PC-3 (cell line): ENCODE measurements at places on chromosomes 4 and X.

DNA sequence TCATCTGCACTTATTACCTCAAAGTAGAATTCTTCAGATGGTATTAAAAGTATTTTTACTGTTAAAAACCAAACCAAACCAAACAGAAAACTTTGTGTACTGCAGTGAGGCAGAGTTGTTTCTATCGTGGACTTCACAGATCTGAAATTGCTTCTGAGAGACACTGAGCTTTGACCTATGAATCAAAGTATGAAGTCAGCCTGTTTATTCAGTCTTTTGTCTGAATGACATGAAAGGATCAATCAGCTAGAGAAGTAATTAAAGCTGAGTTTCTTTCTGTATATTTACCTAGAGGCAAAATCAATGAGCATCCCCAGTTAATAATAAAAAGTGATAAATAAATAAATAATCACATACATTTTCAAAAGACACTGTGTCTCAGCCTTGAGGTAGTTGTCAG is 2121.0 kb downstream of the PCDH7 start:
- no peak for DNase-seq

DNA sequence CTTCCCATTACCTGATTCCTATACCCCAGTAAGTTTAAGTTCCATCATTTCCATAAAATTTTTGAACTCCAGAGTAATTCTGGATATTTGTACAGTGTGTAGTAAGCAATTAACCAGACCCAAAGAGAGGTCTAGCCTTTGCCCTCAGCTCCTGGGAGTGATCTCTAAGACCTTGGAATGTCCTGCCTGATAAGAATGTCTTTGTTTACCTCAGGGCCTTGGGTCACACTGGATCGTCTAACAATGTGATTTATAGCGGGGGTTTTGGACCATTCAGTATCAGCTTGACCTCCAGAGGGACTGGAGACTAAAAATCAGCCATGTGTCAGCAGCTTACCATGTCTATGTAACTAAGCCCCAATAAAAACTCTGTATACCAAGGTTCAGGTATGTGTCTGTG is 330.9 kb upstream of the PPP1R2C start:
- DNase-seq: no peak

DNA sequence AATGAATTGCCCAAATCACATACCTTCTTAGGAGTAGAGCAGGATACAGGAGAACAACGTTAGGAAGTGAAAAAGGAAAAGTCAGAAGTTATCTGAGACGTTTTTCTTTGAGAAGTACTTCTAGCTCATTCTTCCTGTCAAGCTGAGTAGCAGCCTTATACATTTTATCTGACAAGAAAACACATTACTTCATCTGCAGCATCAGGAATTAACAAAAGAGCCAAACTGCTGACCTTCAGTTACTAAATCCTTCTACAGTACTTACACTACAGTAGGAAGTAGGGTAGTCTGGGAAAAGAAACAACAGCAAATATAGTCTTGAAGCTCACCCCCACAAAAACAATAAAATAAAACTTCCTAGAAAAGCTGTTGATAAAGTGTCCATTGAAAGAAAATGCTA is 57.0 kb downstream of the ATP11C start:
- no peak for DNase-seq

DNA sequence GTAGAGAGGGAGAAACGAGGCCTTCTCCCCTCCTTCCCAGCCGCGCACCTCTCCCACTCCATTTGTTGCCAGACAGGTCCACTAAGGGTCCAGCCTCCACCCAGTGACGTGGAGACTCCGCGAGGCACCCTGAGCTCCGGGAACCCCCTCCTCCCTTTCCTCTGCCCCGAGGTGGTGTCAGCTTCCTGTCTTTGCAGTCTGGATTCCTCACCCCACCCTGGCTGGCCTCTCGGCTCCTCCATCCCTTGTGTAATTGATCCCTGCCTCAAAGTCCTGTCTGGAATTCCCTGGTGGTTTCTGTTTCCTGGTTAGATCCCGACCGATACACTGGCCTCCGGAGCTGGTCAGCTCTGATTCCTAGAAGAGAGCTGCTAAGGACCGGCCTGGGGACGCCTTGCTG is 105.9 kb upstream of the SCOC start:
- no peak for DNase-seq

- DNase-seq: peak; percentile 75
These were observed 230.2 kb downstream of the CLCN4 start for GRCh38 chrX:10387011-10387410.

GRCh38 chr4:112726041-112726440 is 89.1 kb downstream of the LARP7 start:
- DNase-seq: peak; percentile 49

DNA sequence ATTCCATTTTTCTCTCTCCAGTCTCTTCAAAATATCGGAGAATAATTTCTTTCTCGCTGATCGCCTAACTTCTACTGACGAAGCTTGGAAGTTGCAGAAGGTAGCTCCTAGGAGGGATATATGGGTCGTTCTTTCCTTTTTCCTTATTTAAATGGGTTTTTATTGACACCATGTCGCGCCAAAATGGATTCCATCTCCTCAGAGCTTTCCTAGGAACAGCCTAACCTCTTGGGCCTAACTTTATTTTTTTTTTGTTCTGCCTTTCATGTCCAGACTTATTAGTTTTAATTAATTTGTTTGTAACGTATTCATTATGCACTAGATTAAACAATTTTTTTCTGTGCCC is 359.4 kb upstream of the ZCCHC13 start:
- DNase-seq: no peak

GRCh38 chr4:171718069-171718468 is 95.1 kb upstream of the GALNTL6 start:
- DNase-seq: no peak

DNA sequence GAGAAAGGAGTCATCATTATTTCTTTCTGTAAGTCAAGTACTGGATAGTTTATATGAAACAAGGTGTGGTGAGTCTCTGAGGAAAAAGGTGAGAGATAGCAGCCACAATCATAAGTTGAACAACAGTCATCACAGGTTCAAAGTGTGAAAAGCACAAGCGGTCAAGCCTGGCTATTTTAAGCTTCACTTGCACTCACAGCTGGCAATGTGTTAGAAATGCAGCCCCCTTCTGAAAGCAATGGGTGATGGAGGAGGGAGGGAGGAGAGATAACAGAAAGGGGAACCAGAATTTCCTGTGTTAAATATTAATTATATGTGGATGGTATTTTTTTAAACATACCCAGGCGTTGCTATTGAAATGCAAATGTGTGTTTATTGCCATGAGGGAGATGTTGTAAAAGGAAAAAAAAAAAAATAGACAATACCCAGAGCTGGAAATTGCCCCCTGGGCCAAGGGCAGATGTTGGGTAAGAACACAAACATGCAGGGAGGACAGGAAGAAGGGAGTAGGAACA is 26.9 kb upstream of the BMP3 start:
- no peak for DNase-seq

GRCh38 chrX:129717892-129718291 is 20.9 kb upstream of the XPNPEP2 start:
- DNase-seq: peak; percentile 49

GRCh38 chrX:148416142-148416541 is 84.3 kb upstream of the AFF2 start:
- no peak for DNase-seq

- DNase-seq: no peak
These were observed 2.4 kb downstream of the HADH start for GRCh38 chr4:107991945-107992630.

DNA sequence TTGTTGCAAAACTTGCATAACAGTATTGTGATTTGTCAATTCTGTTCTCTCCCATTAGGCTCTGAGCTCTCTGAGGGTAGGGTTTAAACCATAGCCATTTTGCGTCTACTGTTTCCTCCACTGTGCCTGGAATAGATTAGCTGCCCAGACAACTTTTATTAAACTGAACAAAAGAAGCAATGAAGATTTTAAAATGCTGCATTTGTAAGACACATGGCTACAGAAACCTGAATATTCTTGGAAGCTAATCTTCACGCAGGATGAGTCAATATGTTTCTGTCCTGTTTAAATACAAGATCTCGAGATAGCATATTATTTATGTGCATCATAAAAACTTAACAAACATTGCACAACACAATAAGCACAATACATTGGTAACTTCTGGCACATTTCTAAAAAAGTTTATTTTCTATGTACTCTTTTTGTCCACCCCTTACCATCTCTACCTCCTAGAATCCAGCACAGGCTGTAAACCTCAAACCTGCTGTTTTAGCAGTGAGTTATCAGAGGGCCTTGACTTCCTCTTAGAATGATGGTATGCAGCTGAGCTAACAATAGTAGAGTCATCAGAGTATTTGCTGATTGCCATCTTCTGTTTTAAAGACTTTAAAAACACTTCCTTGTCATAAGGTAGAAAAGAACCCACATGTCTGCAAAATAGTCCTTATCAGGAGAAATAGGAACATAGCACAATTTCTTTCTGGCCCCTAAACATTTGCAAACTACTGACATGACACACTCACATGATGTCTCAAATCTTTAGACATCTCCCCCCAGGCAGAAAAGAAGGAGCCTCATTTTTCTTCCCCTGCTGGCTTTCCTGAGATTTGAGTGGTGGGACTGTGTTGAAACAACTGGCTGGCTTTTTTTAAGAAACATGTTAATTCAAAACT is 10.6 kb upstream of the CCNG2 start:
- DNase-seq: peak; percentile 77

- DNase-seq: no peak
These were observed 6.6 kb downstream of the HCCS start for GRCh38 chrX:11117745-11118144.

DNA sequence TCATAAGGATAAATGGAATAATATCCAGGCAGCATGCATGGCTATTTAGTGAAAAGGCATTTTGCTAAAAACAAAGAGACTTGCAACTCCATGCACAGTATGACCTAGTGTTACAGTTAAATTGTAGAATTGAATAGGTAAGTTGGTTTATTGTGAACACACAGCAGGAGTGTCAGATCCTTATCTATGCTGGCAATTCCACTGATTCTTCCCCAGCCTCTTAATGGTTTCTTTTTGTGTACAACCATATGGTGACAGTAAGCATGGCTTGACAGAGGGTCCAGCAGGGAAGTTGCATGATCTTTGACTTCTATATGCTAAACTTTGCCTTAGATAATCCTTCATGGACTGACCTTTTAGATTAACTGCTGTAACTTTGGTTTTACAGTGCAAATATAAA is 936.6 kb upstream of the EPHA5 start:
- no peak for DNase-seq

GRCh38 chr4:73533515-73534422 is 52.2 kb downstream of the AFM start:
- DNase-seq: peak; percentile 23

- no peak for DNase-seq
These were observed 134.4 kb upstream of the JADE1 start for GRCh38 chr4:128675083-128675482.

- DNase-seq: no peak
These were observed 176.0 kb downstream of the APBB2 start for GRCh38 chr4:41038304-41038703.

DNA sequence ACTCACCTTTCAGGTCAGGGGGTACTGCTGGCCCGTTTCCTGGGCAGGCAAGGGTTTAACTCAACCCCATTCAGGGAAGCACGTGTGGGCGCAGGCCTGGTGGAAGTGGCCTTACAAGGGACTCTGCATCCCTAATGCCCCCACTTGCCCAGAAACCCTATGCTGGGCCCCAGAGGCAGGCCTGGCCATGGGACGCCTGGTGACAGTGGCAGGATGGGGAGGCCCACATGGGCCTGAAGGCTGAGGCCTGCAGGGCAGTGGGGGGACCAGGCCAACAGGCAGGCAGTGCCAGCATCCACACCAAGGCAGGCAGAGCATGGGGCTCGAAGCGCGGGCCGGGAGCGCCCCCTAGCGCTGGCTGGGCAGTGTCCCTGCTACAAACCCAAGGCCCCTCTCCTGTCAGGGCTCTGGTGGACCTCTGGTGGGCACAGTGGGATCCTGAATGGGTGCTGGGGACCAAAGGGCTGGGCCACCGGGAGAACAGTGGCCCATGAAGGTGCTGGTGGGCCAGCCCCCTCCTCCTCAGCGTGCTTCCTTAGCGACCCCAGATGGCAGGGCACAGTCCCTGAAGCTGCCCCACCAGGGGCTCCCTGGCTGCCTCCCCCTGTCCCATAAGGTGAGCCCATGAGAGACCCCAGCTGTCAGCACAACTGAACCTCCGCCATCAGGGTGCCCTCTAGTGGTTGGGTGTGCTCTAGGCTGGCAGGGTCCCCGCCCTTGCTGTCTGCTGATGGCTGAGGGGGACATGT is 16.8 kb downstream of the FGFR3 start:
- DNase-seq: peak; percentile 48

GRCh38 chr4:173282256-173282562 is 51.9 kb downstream of the HMGB2 start:
- no peak for DNase-seq

- no peak for DNase-seq
These were observed 28.1 kb downstream of the MANBA start for GRCh38 chr4:102732678-102733077.

DNA sequence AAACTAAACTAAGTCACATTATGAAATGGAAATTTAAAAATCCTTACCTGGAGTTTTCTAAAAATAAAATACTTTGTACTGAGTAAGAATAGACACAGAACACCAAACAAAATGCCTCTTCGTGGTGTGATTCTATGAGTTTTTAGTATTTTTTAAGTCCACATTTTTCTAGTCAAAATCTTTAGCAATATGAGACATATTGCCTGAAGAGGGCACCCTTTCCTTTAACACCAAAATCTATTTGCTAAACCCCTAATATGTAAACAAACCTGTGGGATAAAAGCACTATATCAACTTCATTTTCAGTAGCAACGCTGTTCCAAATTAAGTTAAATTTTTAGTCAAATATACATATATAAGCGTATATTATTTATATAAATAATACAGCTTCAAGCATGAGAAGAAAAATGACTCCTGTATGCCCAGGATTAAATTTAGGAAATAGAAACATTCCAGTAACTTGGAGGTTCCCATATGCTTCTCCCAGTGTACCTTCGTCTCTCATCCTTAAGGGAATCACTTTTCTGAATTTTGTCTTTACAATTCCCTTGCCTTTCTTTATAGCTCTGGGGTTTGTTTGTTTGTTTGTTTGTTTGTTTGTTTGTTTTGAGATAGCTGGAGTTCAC is 23.0 kb upstream of the PGM2 start:
- DNase-seq: peak; percentile 56

DNA sequence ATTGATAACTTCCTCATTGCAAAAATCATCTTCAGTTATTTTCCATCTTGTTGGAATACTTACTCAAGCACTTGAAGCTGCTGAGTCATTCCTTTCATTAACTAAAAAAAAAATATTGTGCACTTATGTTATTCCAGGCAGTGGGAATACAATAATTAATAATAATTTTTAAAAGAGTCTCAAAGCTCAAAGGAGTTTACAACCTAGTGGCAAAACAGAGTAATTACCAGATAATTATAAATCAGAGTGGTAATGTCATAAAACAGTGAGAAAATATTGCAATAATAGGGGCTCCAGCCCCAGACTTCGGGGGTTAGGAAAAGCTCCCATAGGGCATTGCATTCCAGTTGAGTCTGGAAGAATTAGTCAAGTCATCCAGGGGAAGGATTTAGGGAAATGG is 79.6 kb downstream of the DDX53 start:
- DNase-seq: no peak
